ENCODE measurements at places on chromosomes 16 and 17. TPM values are rescaled to one million over a fixed set of nuclear protein-coding genes. Genes with fewer than 3 reads are reported as not detected.

The ALDH3A1 gene
- total RNA-seq, result not detected

The PYY gene
- not detected for total RNA-seq

The GRB2 gene
- 121 TPM for total RNA-seq

The PRM2 gene
- total RNA-seq, result not detected

DNA sequence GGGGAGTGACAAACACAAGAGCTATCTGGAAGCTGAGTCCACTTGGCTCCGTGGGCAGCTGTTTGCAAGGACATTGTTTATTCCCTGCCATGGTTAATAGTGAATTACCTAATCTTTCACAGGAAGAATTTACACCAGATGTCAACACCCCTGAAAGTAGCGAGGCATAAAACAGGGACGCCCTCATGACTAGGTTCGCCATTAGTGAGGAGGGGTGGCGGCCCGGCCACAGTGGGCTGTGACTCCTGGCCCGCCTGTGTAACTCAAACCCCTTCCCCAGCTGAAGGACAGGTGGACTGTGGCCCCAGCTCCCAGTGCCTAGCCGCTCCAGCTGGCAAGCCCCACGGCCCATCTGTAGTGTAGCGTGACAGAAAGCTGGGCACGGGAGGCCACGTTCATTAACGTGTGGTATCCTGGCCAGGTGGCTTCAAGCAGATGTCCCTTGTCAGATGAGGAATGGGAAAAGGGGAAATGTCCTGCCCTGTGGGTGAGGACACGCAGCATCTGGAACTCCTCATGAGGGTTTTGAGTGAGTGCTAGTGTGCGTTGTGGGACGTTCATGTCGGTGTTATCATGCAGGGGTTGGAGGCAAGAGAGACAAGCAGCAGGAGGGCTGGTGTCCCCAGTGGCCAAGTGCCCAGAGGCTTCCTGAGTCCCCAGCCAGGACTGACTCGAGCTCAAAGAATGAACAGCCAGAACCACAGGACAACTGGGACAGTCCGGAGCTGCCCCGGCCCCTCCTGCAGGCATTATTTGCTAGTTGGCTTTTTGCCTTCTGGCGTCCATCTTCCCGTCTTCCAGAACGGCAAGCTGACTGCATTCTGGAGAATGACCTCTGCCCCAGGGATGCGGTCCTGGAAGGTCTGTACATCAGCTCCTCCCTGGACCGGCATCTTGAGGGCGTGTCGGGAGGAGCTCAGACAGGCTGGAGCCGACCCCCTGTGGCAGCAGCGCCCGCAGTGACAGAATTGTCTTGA lies 19.2 kb downstream of the KDM8 start:
- peak; percentile 75 for DNase-seq
- no peaks in the 10 kb centered on the region for H3K36me3 ChIP-seq
- peaks cover 4% of the 10 kb centered on the region for H3K27me3 ChIP-seq
- peak overlapping the region; percentile 89 for H3K27ac ChIP-seq
- H3K4me3 ChIP-seq, result peak overlapping the region; percentile 26

- H3K4me1 ChIP-seq, result peaks cover 6% of the 10 kb centered on the region
- H3K27ac ChIP-seq, result no peak overlapping the region
- H3K36me3 ChIP-seq, result peaks cover 9% of the 10 kb centered on the region
- H3K27me3 ChIP-seq, result peaks cover 2% of the 10 kb centered on the region
- no peak overlapping the region for H3K4me3 ChIP-seq
Measured at GRCh38 chr16:734208-734980, 6.4 kb downstream of the CIAO3 start.

DNA sequence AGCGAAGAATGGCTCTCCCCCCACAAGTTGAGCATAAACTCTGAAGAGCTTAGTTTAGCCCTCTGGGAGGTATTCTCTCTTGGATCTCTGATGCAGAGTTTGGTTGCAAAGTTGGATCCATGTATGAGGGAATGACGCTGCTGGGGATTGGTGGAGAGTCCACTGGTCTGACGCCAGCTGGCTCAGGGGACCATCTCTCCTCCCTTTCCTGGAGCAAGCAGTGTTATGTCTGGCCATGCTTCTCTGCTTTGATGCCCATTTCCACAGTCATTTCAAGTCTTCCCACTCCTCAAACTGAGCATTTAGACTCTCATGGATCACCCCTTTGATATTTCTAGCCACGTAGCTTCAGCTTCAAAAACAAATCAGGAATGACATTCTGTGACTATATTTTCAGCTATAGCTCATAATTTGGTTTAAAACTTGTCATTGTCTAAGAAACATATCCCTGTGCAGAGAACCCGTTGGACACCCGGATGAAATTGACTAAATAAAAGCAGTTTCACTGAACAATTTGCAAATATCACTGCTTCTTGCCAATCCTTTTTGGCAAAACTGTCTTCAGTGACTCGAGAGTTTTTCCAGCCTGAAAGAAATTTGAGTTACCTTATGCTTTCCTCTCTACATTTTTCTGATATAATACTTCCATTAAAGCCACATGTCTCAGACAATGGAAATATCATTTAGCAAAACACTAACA lies 193.4 kb upstream of the CDH11 start:
- H3K27ac ChIP-seq, result peak overlapping the region; percentile 40
- no peak for DNase-seq
- H3K36me3 ChIP-seq, result peaks cover 28% of the 10 kb centered on the region
- peaks cover 87% of the 10 kb centered on the region for H3K4me1 ChIP-seq

GRCh38 chr17:66625311-66625767 lies 209.6 kb upstream of the CACNG5 start:
- H3K4me3 ChIP-seq, result no peak overlapping the region
- peaks cover 9% of the 10 kb centered on the region for H3K36me3 ChIP-seq
- no peak overlapping the region for H3K27ac ChIP-seq
- H3K27me3 ChIP-seq, result peaks cover 1% of the 10 kb centered on the region
- peak; percentile 35 for DNase-seq

DNA sequence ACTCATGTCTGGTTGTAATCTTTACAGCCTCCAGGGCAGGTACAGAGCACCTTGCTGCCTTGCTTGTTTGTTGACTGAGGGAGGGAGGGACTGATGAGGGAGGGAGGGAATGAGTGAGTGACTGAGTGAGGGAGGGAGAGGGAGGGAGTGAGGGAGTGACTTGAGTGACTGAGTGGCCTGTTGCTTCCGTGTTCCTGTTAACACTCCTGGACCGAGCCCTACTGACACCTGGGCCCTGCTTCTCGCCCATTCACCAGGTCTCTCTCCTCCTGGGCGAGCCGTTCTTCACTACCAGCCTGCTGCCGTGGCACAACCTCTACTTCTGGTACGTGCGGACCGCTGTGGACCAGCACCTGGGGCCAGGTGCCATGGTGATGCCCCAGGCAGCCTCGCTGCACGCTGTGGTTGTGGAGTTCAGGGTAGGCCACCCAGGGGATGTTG lies 41.2 kb downstream of the PRMT7 start:
- no peak overlapping the region for H3K27ac ChIP-seq
- H3K36me3 ChIP-seq, result peaks cover 16% of the 10 kb centered on the region
- H3K4me3 ChIP-seq, result no peak overlapping the region
- no peaks in the 10 kb centered on the region for H3K4me1 ChIP-seq
- DNase-seq, result no peak

- no peaks in the 10 kb centered on the region for H3K36me3 ChIP-seq
- H3K27me3 ChIP-seq, result peaks cover 22% of the 10 kb centered on the region
- H3K27ac ChIP-seq, result no peak overlapping the region
- H3K4me3 ChIP-seq, result no peak overlapping the region
- peaks cover under 1% of the 10 kb centered on the region for H3K4me1 ChIP-seq
Measured at GRCh38 chr16:68370581-68371275, 59.9 kb downstream of the PRMT7 start.

DNA sequence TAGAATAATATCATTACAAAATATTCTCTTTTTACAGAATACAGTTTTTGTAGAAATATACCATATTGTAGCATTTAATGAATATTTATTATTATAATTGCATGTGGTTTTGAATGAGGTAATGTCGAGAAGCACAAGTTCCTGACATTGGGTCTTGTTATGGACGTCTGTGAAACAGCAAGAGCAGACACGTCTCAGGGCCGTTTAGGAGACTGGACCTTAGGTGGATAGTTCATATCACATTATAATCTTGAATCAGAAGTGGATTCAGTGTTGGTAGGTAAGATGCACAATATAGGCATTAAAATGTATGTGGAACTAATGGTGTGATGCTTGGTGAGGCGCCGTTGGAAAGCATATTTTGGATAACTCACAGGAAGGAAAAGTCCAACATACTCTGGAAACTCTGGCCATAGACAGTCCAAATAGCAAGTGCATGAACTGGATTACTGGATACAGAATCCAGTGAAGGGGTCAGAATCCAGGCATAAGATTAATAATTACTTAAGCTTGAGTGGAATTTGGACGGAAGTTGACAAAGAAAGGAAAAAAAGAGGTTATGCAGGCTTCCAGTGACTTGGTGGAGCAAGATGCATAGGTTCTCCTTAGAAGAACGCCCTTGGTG lies 17.2 kb downstream of the ABCA8 start:
- H3K4me3 ChIP-seq, result no peak overlapping the region
- H3K27ac ChIP-seq, result no peak overlapping the region
- H3K36me3 ChIP-seq, result no peaks in the 10 kb centered on the region

DNA sequence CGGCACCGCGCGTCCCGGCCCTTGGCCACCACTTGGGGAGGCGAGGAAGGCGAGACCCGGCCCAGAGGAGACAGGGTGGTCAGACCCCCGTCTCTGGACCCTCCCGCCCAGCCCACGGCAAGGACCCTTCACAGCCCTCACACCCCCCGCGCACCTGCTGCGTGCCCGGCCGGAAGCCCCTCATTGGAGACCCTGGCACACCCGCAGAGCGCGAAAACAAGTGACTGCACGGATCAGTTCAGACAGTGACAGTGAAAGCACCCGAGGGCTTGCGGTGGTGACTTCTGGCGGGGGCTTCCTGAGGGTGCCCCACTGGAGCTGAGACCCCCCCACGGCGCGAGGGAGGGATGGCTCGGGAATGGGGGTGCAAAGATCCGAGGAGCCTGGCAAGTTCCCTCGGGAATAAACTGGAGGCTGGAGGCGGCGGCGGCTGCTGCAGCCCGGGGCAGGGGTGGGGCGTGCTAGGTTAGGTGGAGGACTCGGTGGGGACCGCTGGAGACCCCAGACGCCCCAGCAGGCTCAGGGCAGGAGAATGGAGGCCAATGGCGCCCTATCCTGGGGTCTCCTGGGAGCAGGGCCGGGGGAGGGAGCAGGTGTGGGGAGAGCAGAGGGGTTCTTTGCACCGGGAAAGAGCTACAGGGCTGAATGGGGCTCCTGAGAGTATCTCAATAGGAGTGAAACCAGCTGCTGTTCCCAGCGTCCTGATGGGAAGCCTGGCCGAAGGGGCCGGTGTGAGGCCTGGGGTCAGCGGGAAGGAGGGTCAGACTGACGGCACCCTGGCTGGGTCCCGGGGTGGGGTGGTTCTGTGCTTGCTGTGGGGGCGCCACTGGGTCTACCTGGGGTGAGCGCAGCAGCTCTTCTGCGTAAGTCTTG lies 824 bp upstream of the FBXL16 start:
- peaks cover 5% of the 10 kb centered on the region for H3K4me1 ChIP-seq
- H3K27ac ChIP-seq, result no peak overlapping the region
- no peak for DNase-seq
- H3K27me3 ChIP-seq, result peaks cover 37% of the 10 kb centered on the region

GRCh38 chr17:1906662-1907101 lies 76.9 kb downstream of the RPA1 start:
- DNase-seq, result no peak
- peaks cover 12% of the 10 kb centered on the region for H3K4me1 ChIP-seq
- H3K36me3 ChIP-seq, result no peaks in the 10 kb centered on the region
- H3K27me3 ChIP-seq, result peaks cover 21% of the 10 kb centered on the region
- no peak overlapping the region for H3K27ac ChIP-seq
- H3K4me3 ChIP-seq, result no peak overlapping the region

DNA sequence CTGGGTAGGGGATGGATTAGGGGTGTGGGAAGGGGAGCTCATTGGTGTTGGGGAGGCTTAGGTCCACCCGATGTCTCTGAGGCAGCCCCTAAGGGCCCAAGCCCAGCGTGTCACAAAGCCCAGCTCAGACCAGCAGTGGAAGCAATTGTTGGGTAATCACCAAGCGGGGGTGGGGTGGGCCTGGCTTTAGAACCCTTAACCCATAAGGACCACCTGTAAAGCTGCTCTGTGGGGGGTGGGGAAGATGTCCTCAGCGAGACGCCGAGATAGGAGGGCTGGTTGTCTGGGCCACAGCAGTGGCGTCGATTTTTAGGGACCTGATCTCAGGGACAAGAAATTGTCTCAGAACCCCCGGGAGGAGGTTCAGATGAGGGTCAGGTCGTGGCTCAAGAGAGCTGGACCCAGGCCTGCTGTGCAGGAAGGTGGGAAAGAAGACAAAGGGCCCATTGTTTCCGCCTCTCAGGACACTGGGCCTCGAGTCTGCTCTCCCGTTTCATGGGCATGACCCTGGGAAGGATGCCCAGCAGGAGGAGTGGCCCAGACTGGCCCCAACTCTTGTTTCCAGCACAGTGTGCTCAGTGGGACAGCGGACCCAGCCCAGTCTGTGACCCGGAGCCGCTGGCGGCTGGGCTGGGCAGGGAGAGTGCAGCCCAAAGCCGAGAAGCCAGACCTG lies 15.9 kb downstream of the ST6GALNAC2 start:
- H3K36me3 ChIP-seq, result peaks cover 29% of the 10 kb centered on the region
- H3K27me3 ChIP-seq, result no peaks in the 10 kb centered on the region
- peaks cover 25% of the 10 kb centered on the region for H3K4me1 ChIP-seq
- DNase-seq, result no peak
- H3K4me3 ChIP-seq, result no peak overlapping the region

- H3K36me3 ChIP-seq, result no peaks in the 10 kb centered on the region
- no peaks in the 10 kb centered on the region for H3K27me3 ChIP-seq
- H3K4me3 ChIP-seq, result peak overlapping the region; percentile 94
- DNase-seq, result no peak
- peaks cover 30% of the 10 kb centered on the region for H3K4me1 ChIP-seq
Measured at GRCh38 chr17:36599546-36600250, 1.7 kb upstream of the MRM1 start.

DNA sequence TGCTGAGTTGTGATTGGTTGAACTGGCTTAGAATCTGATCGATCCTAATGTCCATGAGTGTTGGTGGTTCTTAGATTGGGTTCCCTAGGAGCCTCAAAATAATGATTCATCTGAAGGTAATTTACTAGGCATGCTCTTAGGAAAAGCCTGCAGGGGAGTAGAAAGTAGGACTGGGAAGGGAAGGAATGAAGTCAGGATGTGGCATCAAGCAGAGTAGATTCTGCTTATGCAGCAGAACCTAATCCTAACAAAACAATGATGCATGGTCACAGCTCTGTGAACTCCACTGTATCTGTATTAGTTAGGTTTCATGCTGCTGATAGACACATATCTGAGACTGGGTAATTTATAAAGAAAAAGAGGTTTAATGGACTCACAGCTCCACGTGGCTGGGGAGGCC lies 132.5 kb downstream of the HS3ST2 start:
- no peaks in the 10 kb centered on the region for H3K36me3 ChIP-seq
- H3K4me3 ChIP-seq, result no peak overlapping the region
- no peak for DNase-seq
- peaks cover 7% of the 10 kb centered on the region for H3K4me1 ChIP-seq
- no peak overlapping the region for H3K27ac ChIP-seq

- peaks cover 5% of the 10 kb centered on the region for H3K4me1 ChIP-seq
- H3K4me3 ChIP-seq, result peak within 1 kb of the TSS; percentile 97
- H3K27me3 ChIP-seq, result peaks cover 25% of the 10 kb centered on the region
- 0 out of 2 replicates have a peak, but pooled peaks cover 4% of the 10 kb centered on the region for H3K36me3 ChIP-seq
- H3K27ac ChIP-seq, result peak within 1 kb of the TSS; percentile 90
Measured at GRCh38 chr17:79839356-79840268, at the start of gene CBX4. TSS of gene CBX4 (minus strand) at chr17:79839440. CDS start at chr17:79839251, 189 bp downstream.
